Choroid plexus epithelial cell (primary cell): ENCODE measurements at places on chromosomes 12 and 14.

GRCh38 chr14:34195964-34196363 is 245.1 kb upstream of the EGLN3 start:
- no peak for DNase-seq

GRCh38 chr12:18864900-18865561 is 127.1 kb downstream of the CAPZA3 start:
- DNase-seq, result peak; percentile 62

GRCh38 chr14:31188744-31189143 is 18.8 kb downstream of the HECTD1 start:
- no peak for DNase-seq

DNA sequence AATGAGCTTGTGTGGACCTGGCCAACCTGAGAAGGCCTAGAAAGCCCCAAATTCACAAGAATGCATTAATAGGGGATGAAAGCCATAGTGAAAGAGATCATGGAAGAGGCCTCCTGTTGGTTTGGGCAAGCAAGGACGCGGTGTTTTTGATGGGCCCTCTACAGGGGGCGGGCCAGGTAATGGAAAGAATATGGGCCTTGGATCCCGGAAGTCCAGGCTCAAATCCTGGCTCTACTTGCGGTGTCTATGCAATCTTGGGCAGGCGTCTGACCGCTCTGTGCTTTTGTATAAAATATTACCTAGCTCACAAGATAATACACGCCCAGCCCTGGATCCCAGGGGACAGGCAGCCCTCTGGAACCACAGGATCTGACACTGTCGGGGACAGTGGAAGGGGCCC is 41.1 kb upstream of the CLMN start:
- DNase-seq, result no peak

DNA sequence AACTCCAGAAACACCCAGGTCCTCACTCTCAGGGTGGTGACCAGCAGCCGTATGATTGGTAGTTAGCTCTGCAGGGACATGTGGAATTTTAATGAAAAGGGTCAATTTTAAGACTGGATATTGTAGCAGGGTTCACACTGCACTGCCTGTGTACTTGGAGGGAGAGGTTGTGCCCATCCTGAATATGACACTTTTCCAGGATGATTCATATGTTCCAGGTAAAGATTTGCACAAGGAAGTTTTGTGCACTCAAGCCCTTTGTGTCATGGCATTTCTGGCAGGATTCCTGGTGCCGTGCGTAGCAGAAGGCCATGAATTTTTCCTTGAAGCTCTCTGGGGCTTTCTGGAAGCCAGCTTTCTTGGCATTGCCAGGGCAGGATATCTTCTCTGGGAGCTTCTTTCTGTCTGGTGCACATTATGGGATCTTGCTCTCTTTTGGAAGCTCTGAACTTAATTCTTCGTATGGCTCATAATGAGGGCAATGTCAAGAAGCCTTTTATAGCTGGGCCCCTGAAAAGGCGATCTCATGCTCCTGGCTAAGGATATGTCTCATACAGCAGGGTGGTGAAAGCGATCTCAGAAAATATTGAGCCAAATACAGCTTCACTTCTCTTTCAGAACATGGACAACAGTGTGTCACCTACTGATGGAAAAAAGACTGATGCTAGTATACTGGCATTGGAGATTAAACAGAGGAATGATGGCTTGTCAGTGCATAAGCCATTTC is 1133.9 kb downstream of the AACS start:
- no peak for DNase-seq

DNA sequence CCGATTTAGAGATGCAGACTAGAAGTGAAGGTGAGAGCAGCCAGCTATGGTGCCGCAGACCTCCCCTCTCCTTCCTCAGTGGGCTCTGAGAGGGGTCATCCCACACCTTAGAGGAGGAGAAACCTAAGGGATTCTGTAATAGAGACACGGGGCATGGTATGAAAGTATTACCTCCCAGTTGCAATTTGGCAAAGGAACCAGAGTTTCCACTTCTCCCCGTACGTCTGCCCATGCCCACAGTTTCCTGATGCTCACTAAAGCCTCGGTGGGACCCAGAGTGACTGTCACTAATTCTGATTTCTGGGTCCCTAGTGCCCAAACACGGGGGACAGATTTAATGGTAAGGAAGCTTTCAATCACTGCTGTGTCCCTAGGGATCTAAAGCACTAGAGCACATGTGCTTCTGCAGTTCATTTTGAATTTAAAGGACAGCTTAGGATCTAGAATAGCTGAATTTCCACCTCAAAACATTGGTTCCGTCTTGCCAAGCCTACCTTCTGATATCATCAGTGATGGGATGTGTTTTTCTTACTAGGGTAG is 44.1 kb downstream of the DAD1 start:
- DNase-seq, result no peak

GRCh38 chr14:53432378-53432802 is 279.3 kb upstream of the DDHD1 start:
- peak; percentile 65 for DNase-seq

- DNase-seq, result no peak
Observed at GRCh38 chr12:125090437-125090836, 25.2 kb downstream of the AACS start.

GRCh38 chr14:38723959-38724358 is 379.1 kb downstream of the SEC23A start:
- DNase-seq, result peak; percentile 3
